ENCODE measurements at places on chromosomes 4 and X.

DNA sequence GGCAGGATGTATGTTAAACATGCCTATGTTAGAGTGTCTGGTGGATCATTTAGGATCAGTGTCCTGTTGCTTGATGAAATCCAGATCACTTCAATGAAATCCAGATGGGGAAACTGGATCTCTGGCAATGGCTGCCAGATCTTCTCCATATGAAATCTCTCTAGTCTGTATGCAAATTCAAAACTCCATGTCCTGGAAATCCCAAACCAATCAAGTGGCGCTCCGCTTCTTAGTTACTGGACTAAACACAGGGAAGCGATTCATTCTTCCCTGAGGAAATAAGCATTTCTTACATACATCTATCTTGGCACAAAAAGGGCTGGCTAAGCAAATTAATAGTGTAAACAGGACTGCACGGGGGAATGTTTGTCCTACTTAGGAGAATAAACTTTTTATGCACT, 94.9 kb downstream of the HDAC8 start:
- DNase-seq: no peak

- no peak for DNase-seq
These were observed 277.1 kb upstream of the PRKX start for GRCh38 chrX:3990569-3990968.

DNA sequence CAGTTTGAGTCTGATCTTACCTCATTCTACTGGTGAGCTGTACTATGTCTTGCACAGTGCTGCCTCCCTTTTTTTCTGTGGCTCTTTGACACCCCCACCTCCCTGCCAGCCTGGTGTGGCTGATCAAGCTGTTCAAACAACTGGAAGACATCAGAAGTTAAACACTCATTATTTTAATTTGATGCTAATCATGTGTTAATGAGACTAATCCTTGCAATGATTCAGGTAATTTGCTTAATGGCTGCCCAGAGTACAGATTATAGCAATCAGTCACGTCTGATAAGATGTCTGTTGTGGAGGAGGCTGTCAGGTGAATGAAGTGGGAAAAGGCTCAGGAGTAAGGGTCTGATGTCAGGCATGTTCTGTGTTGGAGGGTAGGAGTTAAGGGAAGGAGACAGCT, 87.4 kb upstream of the GK2 start:
- no peak for DNase-seq

GRCh38 chr4:102387552-102388150, 42.4 kb upstream of the SLC39A8 start:
- no peak for DNase-seq

DNA sequence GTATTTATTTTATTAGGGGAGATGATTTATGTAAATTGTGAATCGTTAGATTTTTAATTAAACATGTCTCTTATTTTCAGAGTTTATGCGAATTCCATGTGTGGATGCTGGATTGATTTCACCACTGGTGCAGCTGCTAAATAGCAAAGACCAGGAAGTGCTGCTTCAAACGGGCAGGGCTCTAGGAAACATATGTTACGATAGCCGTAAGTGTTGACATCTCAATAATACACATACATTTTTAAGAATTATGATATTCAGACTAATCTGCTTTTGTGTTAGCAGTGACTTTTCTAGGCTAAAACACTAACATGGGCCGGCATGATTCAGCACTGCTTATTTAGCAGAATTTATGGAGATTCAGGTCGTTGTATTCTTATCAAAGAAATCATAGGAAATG, 91.2 kb downstream of the RAP1GDS1 start:
- DNase-seq: no peak

GRCh38 chr4:63578383-63578782, 830.9 kb downstream of the TECRL start:
- no peak for DNase-seq

- no peak for DNase-seq
These were observed 110.8 kb downstream of the SPRY1 start for GRCh38 chr4:123507376-123507775.

DNA sequence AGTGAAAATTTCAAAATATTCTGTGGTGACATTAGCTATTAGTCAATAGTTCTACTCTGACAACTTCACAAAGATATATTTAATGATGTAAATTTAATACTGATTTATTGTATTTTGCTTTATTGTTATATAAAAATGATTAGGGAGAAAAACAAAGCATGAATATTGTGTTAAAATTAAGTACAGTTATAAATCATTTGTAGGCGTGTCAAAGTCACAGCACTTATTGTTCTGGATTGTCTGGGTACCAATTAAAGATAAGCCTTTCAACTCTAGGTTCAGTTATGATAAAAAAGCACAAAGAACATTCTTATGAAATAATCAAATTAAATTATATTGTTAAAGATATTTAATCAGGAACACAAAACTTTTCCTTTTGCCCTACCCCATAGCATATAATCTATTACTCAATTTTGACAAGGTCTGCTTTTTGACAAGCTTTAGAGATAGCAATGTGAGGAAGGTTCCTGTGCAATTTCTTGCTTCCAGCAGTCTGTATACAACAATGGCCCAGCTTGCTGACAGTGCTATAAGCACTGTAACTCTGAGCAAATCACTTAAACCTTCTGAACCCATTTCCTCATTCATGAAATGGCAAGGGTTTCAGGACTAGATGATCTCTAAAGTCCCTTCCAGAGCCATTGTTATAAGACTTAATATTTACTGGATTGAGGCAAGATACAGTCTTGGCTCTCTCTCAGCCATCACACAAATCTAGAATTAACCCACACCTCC, 910.3 kb upstream of the LCORL start:
- no peak for DNase-seq

Measured in hippocampal formation (tissue), 2 donors.